ENCODE measurements at places on chromosomes 7 and 10.

- no peak for DNase-seq
Observed at GRCh38 chr10:20737107-20737506, 160.0 kb downstream of the NEBL start.

GRCh38 chr10:79219322-79219957 lies 127.8 kb upstream of the PPIF start:
- no peak for DNase-seq

DNA sequence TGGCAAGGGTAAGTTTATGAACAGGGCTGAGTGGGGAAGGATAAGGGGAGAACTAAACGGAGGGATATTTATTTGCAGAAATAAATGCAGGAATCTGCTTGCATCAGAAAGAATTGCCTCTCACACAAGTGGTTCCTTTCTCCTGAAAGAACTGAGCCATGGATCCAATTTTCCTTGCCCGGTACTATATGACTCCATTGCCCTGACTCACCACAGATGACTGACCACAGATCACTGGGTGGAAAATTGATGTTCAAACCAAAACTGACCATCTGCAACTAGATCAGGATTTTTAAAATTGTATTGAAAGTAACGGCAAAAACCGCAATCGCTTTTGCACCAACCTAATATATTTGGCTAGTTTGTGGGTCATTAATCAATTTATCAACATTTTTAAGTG lies 6.2 kb upstream of the MACC1 start:
- no peak for DNase-seq

DNA sequence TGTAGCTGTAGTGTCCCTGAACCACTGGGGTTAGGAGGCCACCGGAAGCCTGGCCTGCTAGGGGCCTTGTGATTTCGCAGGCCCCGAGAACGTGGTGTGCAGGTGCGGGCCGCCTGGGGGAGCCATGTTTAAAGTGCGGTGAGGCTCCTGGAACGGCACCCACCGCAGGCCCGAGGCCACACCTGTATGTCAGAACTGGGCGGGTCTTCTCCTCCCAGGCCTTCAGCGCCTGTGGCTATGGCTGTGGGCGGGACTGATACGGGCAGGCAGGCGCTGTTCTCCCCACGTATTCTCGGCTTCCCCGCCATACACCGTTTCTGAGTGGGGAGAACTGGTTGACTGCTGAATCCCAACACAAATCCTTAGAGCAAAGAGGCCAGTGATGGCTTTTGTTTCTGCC lies 74.8 kb downstream of the DNAJB6 start:
- DNase-seq, result peak; percentile 71

- DNase-seq, result no peak
Observed at GRCh38 chr10:72171175-72171630, 44.6 kb upstream of the ANAPC16 start.

DNA sequence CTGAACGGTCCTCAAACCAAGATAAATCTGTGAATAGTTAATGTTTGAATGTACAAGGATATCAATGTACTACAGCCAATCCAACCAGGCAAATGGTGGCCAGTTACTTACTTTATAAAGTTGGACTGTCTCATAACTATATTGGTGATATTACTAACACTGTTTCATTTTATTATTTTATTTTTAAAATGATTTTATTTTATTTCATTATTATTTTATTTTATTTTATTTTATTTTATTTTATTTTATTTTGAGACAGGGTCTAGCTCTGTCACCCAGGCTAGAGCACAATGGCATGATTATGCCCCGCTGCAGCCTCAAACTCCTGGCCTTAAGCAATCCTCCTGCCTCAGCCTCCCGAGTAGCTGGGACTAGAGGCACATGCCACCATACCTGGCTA lies 6.8 kb downstream of the IL15RA start:
- no peak for DNase-seq

DNA sequence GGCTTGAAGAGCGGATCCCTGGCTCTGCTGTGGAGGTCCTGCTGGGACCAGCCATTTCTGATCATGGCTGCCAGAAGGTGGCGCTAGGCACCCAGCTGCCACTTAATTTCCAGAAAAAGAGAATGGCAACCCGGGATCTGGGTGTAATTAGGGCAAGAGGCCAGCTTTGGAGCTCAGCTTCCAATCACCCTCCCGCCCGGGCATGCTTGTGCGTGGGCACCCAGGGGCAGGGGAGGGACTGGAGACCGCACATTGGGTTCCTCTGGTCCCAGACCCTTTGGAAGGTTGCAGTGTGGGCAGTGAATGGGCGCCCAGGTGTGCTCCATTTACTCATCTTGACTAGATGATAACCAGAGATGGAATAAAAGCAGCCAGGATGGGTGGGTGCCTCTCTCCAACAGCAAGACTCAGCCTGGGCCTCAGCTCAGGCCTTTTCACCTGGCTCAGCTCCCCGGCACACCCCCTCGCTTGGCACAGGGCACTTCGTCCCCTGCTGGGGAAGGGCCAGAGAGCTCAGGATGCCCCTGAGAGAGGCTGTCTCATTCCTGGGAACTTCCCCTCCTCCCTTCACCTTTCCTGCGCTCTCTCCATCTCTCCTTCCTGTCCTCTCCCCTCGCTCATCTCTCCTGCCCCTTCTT lies 14.7 kb downstream of the FAM241B start:
- peak; percentile 77 for DNase-seq

DNA sequence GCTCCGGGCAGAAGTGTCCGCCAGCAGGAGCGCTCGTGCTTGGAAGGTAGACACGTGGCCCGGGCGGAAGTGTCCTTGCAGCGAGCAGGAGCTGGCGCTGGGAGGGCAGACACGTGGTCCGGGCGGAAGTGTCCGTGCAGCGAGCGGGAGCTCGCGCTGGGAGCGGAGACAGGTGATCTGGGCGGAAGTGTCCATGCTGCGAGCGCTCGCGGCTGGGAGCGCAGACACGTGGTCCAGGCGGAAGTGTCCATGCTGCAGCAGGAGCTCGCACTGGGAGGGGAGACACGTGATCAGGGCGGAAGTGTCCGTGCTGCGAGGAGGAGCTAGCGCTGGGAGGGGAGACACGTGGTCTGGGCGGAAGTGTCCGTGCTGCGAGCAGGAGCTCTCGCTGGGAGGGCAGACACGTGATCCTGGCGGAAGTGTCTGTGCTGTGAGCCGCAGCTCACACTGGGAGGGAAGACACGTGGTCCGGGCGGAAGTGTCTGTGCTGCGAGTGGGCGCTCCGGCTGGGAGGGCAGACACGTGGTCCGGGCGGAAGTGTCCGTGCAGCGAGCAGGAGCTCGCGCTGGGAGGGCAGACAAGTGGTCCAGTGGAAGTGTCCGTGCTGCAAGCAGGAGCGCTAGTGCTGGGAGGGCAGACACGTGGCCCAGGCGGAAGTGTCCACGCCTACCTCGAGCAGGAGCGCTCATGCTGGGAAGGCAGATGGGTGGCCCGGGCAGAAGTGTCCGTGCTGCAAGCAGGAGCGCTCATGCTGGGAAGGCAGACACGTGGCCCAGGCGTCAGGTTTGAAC lies 41.1 kb upstream of the PRKAR1B start:
- no peak for DNase-seq

DNA sequence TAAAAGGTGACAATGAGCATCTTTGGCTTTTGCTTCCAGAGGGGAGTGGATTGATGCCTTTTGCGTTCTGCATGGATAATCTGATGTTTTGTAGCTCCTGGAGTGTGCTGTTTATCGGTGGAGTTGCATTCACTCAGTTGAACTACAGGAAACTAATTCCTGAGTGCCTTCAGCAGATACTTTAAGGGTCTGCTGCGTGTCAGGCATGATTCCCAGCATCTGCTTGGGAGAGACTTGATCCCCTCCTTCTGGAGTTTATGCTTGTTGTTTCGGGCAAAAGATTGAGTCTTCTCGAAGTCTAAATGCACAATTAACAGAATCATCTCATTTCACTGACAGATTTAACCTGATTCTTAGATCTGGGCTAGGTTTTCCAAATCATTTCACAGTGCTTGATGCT lies 46.2 kb downstream of the CELF2 start:
- DNase-seq, result no peak

DNA sequence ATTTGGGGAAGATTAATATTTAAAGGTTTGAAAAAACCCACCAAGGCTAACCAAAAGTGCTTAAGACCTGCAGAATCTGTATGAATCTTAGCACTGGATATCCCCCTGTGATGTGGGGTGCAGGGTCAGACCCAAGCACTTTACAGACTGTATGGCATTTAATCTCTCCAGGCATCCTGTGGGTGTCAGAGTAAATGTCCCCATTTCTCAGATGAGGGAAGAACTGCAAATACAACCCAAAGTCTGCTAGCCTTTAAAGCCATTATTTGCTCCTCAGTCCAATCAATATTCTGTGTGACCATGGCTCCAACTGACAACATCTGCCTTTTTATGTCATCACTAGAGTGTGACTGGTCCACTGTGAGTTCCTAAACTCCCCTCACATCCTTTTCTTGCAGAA lies 10.0 kb upstream of the MBL2 start:
- no peak for DNase-seq
